Stimulated activated CD4-positive, alpha-beta T cell treated with anti-CD3 and anti-CD28 coated beads, Interleukin-15, amount 100 ng/mL, for 1 hour (primary cell): ENCODE measurements at places on chromosomes 1 and 21.

DNA sequence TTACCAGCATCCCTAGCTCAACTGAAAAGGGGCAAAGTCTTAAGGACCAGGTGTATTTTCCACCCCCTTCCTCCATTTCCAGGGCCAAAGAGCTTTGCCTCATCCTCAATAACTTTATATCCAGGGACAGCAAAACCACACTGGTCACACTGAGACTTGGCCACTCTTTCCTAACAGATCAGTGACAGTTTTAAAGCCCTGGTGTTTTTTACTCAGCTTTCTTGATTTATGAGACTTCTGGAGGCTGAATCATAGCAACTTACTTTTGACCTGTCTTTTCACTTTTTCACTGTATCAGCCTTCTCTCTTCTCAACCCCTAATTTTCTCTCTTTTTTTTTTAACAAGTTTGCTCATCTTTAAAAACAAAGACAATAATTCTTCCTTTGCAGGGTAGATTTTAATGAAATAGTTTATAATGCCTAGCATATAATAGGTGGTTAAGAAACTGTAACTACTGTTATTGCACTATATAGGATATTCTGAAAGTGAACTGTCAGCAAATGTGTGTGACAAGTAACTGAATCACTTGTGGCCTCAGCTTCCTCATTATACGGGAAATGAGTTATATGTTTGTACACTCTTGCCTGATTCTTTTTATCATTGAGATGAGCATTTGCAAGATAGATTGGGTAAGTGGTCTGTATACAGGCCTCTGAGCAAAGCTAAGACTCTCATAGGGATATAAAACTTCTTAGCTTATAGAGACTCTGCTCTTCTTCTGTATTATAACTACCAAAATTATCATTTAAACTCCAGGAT, 19.7 kb upstream of the DYNLT5 start:
- no peak for DNase-seq

DNA sequence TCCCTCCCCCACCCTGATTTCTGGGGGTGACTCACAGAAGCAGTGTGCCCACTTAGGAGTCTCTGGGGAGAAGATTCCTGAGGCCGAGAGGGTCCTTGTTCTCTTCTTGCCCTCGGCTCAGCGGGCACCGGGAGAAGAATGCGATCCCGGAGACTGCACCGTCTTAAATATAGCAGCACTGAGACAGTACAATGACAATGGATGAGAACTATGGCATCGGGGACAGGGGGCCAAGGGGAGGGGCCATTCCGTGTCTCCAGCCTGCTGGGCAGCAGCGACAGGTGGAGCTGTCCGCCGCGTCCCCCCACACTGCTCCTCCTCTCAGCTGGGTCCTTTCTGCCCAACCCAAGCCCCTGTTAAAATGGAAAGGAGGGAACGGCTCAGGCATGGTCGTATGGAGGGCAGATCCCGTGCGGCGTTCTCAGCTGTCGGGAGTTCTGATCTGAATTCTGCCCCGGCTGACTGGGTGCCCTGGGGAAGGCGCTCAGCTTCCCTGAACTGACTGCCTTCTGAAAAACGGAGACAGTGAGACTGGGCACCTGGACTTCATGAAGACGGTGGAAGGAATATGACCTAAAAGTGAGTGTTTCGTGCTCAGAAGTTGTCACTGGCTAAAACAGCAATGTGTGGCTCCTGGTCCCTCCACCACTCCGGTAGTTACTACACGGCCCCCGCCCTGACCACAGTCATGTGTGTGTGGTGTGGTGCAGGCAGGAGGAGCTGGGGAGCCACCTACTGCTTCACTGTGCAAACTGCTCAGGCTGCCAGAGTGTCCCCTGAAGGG, at the start of gene MYOM3:
Gene MYOM3 (minus strand): TSS at position 140 of the 784 bp plus-strand sequence. CDS start 3,499 bp downstream, outside the sequence.
- DNase-seq = no peak

- no peak for DNase-seq
Observed at GRCh38 chr1:184567637-184568036, 180.8 kb downstream of the C1orf21 start.

DNA sequence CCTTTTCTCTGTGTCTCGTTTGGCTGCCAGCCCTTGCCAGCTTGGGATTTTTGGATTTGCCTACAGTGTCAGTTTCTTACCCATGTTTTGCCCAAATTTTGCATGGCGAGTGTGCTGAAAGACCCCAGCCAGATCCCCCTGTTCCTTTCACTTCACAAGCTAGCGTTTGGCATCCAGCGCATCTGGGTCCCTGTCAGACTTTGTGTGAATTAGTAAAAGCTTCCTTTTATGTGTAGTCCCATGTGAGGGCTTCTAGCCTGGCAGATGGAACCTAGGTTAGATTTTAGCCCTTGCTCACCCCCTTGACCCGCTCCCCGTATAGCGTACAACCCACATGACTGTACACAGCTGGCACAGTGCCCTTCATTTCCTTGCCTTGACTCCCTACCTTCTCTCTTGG, 22.3 kb upstream of the GALNT2 start:
- DNase-seq = no peak

DNA sequence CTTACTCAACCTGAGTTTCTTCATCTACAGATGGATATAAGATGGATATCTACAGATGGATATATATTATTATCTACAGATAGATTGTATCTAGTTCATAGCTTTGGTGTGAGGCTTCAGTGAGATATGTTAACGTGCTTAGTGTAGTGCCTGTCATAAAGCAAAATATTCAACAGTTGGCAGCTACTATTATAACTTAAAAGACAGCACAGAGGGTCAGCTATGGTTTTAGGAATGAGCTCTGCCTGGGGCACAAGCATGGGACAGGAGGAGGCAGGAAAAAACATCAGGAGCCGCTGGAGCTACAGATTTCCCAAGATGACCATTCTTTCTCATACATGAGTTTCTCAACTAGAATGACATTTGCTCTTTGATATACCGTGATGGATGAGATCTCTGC, 1.3 kb upstream of the CYB5R1 start:
- DNase-seq = no peak

- no peak for DNase-seq
Observed at GRCh38 chr21:27426196-27426595, 459.3 kb upstream of the ADAMTS5 start.

GRCh38 chr21:25837533-25838265, 102.9 kb downstream of the GABPA start:
- DNase-seq = no peak

- DNase-seq = no peak
Observed at GRCh38 chr1:207863893-207864535, 46.9 kb downstream of the CD34 start.

DNA sequence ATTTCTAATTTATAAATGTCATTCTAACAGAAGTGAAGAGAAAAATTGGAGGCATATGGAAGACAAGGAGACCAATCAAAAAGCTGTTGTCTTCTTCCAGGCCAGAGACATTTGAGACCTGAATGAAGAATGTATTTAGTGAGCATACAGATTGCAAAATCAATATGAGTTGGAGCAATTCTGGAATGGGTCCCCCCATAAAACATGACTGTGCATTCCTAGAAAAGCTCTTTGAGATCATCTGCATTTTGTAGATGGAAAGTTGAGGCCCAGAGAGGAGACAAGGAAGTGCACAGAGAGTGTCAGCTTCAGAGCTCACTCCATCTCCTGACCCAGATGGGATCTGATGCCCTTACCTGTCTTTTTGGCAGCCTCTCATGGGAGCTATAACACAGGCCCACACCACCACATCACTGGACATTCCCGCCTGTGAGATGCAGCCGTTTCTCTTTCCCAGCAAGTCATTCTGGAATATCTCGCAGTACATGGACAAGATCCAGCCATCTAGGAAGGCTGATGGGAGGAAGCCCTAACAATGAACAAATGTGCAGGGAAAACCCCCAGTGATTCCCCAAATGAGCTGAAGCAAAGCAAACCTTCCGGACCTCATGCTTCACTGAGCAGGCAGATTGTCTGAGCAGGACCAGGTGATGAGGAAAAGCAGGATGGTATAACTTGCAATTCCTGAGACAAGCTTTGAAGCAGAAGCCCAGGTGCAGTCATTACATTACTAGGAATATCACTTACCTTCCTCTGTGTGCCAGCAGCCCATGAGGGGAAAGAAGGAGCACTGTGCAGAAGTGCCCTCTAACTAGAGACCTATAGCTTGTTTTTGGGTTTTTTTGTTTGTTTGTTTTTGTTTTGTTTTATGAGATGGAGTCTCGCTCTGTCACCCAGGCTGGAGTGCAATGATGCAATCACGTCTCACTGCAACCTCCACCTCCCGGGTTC, 445.6 kb downstream of the PLPP3 start:
- no peak for DNase-seq

GRCh38 chr1:209046058-209046417, 537.5 kb upstream of the CAMK1G start:
- DNase-seq = no peak

DNA sequence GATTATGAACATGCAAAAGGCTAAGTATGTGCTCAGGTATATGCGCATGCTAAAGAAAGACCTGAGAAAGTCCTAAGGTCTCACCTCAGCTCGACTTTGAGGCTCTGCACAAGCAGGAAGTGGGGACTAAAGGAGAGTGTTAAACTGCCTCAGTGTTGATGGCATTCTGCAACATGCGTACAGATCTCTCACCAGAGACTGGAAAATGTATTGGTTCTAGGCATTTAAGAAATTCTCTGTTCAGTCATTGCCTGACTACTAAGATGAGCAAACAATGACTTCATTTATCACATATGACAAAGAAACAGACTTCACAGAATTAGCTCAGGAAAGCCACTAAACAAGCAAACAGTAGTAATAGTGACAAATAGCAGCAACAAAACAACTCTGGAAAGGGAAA, 90.8 kb downstream of the USH2A start:
- no peak for DNase-seq

GRCh38 chr1:225757927-225758656, 19.5 kb upstream of the SRP9 start:
- DNase-seq = no peak

DNA sequence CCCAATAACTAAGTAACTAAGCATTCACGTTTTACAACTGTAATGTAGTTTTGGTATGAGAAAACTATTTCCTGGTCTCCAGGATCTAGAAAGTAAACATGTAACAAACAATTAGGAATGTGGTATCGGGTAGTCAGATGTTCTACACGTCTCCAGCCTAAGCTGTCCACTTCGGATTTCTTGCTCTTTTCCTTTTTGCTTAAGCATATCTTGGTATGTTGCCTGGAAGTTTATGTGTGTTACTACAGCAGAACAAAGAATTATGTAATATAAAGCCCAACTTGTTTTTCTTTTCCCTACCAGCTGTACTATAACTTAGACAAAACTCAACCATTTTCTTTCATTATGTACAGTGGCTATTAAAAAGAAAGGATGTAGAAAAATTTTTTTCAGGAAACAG, 20.4 kb upstream of the WARS2 start:
- no peak for DNase-seq

- no peak for DNase-seq
Observed at GRCh38 chr1:167442854-167443565, 75.3 kb downstream of the CD247 start.

GRCh38 chr1:38567401-38567800, 292.2 kb downstream of the RRAGC start:
- DNase-seq = no peak

DNA sequence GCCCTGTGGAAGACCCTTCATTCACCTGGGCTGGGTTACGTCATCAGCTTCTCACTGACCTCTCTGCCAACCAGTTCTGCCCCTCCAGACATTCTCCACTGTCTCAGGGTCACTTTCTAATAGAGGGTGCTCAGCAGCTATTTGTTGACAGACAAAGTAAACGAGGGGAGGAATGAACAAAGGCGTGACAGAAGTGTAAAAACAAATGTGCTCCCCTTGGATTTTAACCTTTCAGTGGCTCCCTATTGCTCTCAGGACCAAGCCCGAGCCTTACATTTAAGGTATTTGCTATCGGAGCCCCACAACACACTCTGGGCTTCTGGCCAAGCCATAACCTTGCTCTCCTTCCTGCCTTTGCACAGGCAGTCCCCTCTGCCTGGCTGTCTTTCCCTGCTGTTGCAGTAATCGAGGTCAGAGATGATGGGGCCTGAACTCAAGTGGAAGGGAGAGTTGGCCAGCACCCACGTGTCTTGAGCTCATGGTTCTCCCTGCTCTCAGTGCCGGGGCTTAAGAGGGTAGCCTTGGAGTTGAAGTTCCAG, 9.3 kb upstream of the MARCKSL1 start:
- no peak for DNase-seq

GRCh38 chr1:155037043-155037442, 3.4 kb downstream of the DCST1 start:
- no peak for DNase-seq

- no peak for DNase-seq
Observed at GRCh38 chr1:178146436-178146835, 52.5 kb downstream of the RASAL2 start.
